ENCODE measurements at places on chromosomes 16 and 17. TPM values are rescaled to one million over a fixed set of nuclear protein-coding genes. Genes with fewer than 3 reads are reported as not detected.

KCNG4 gene
- not detected for total RNA-seq

- H3K4me1 ChIP-seq: peaks cover 7% of the 10 kb centered on the region
- no peak overlapping the region for H3K27ac ChIP-seq
- H3K36me3 ChIP-seq: peaks cover 2% of the 10 kb centered on the region
- H3K27me3 ChIP-seq: no peaks in the 10 kb centered on the region
Measured at GRCh38 chr17:72977771-72978417, 114.6 kb downstream of the SLC39A11 start.

GRCh38 chr16:14559809-14560241, 70.2 kb downstream of the PARN start:
- no peak overlapping the region for H3K4me3 ChIP-seq
- peaks cover 2% of the 10 kb centered on the region for H3K4me1 ChIP-seq
- no peaks in the 10 kb centered on the region for H3K27me3 ChIP-seq
- no peak for DNase-seq
- H3K36me3 ChIP-seq: peaks cover 3% of the 10 kb centered on the region
- no peak overlapping the region for H3K27ac ChIP-seq

DNA sequence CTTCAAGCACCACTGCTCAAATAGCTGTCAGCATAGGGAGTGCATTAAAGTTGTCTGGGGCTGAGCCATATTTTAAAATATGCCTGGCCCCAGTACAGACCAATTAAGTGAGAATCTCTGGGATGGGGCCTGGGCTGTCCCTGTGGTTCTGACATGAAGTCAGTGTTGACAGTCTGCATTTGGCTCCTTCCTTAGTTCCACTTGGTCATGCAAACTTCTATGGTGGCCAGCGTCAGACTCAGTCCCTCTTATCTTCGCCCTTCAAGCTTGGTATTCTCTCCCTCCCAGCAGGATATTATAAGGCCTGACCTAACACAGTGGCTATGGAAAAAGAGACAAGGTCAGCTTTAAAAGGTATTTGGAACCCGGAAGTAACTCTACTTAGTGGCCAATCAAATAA, 177.2 kb downstream of the PMP22 start:
- H3K27me3 ChIP-seq: no peaks in the 10 kb centered on the region
- DNase-seq: no peak
- no peak overlapping the region for H3K27ac ChIP-seq
- no peaks in the 10 kb centered on the region for H3K4me1 ChIP-seq
- H3K36me3 ChIP-seq: no peaks in the 10 kb centered on the region

- no peak overlapping the region for H3K27ac ChIP-seq
- H3K4me3 ChIP-seq: no peak overlapping the region
- H3K27me3 ChIP-seq: no peaks in the 10 kb centered on the region
- H3K4me1 ChIP-seq: peaks cover 16% of the 10 kb centered on the region
- DNase-seq: no peak
Measured at GRCh38 chr16:68041783-68042182, 18.7 kb downstream of the DUS2 start.

GRCh38 chr17:8417806-8418205, 17.9 kb upstream of the NDEL1 start:
- H3K36me3 ChIP-seq: no peaks in the 10 kb centered on the region
- peaks cover 56% of the 10 kb centered on the region for H3K27me3 ChIP-seq
- H3K4me1 ChIP-seq: peaks cover 7% of the 10 kb centered on the region

GRCh38 chr16:54143934-54144571, 142.5 kb downstream of the IRX3 start:
- H3K4me1 ChIP-seq: peaks cover 2% of the 10 kb centered on the region
- H3K27me3 ChIP-seq: peaks cover 22% of the 10 kb centered on the region
- no peak for DNase-seq
- no peaks in the 10 kb centered on the region for H3K36me3 ChIP-seq

DNA sequence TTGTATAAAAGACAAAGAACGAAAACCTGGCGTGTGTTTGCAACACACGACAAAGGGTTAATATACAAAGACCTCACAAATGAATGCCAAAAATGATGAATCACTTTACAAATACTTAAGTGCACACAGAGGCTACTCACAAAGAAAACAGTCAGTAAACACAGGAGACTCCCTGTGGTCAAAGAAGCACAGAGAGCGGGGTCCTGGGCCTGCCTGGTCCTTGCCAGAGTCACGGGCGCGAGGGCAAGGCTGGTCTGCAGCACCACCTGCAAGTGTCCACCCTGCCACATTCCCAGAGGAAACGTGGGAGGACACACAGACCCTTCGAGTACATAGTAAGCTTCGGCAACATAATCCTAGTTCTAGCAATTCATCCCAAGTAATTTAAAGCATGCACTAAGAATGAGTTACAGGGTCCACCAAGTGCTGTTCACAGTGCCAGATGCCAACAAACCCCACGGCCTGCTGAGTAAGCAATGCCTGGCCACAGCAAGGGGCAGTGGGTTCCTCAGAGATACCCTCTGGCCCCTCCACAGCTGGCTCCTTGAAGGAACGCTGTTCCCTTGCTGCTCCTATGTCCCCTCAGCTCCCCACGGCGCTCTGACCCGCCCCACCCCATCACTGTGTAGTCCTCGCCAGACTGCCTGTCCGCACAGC, 24.6 kb upstream of the FAAP100 start:
- no peak overlapping the region for H3K27ac ChIP-seq
- no peak overlapping the region for H3K4me3 ChIP-seq
- peaks cover 10% of the 10 kb centered on the region for H3K4me1 ChIP-seq
- H3K36me3 ChIP-seq: peaks cover 42% of the 10 kb centered on the region

GRCh38 chr17:79033741-79034501, 10.0 kb downstream of the C1QTNF1 start:
- H3K27me3 ChIP-seq: peaks cover 9% of the 10 kb centered on the region
- H3K4me3 ChIP-seq: no peak overlapping the region
- H3K4me1 ChIP-seq: no peaks in the 10 kb centered on the region
- H3K36me3 ChIP-seq: no peaks in the 10 kb centered on the region
- DNase-seq: no peak

- no peaks in the 10 kb centered on the region for H3K36me3 ChIP-seq
- no peaks in the 10 kb centered on the region for H3K27me3 ChIP-seq
- H3K4me3 ChIP-seq: no peak overlapping the region
- no peaks in the 10 kb centered on the region for H3K4me1 ChIP-seq
- DNase-seq: no peak
Measured at GRCh38 chr16:65884018-65884417, 482.5 kb upstream of the CDH5 start.

- H3K27ac ChIP-seq: peak overlapping the region; percentile 53
- peaks cover 21% of the 10 kb centered on the region for H3K4me1 ChIP-seq
- H3K4me3 ChIP-seq: no peak overlapping the region
- H3K36me3 ChIP-seq: peaks cover 45% of the 10 kb centered on the region
- no peak for DNase-seq
- H3K27me3 ChIP-seq: no peaks in the 10 kb centered on the region
Measured at GRCh38 chr17:66580184-66580955, 254.5 kb upstream of the CACNG5 start.

- no peak overlapping the region for H3K27ac ChIP-seq
- H3K27me3 ChIP-seq: peaks cover 16% of the 10 kb centered on the region
- no peak overlapping the region for H3K4me3 ChIP-seq
- DNase-seq: no peak
Measured at GRCh38 chr17:19457830-19458271, 46.8 kb downstream of the RNF112 start.

HBZ gene
- total RNA-seq: not detected

- no peak for DNase-seq
- H3K4me1 ChIP-seq: no peaks in the 10 kb centered on the region
- no peak overlapping the region for H3K27ac ChIP-seq
- no peaks in the 10 kb centered on the region for H3K36me3 ChIP-seq
- H3K4me3 ChIP-seq: no peak overlapping the region
Measured at GRCh38 chr16:71214746-71215381, 15.7 kb downstream of the HYDIN start.

DNA sequence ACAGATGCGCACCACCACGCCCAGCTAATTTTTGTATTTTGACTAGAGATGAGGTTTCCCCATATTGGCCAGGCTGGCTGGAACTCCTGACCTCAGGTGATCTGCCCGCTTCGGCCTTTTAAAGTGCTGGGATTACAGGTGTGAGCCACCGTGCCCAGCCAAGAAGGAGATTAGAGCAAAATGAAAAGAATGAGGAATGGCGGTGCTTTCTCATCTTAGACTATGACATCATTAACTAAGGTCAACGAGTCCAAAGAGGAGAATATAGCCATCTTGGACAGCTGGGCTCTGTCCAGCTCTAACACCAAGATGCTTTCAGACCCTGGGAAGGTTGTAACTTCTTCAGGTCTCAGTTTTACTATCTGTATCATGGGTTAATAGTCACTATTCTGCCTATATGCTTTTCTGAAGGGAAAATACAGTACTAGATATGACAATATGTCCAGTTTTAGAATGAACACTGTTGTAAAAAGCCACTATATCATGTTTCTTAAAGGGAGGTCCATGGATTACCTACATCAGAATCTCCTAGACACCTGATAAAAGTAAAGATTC, 76.7 kb downstream of the SLC39A11 start:
- H3K4me3 ChIP-seq: no peak overlapping the region
- H3K36me3 ChIP-seq: peaks cover 2% of the 10 kb centered on the region
- DNase-seq: no peak
- no peaks in the 10 kb centered on the region for H3K27me3 ChIP-seq
- H3K27ac ChIP-seq: no peak overlapping the region

LONP2 gene
- total RNA-seq: 57.3 TPM

GRCh38 chr17:67171560-67171959, 73.4 kb downstream of the HELZ start:
- peaks cover 7% of the 10 kb centered on the region for H3K4me1 ChIP-seq
- DNase-seq: no peak
- H3K4me3 ChIP-seq: no peak overlapping the region
- peaks cover 38% of the 10 kb centered on the region for H3K36me3 ChIP-seq

TBX21 gene
- total RNA-seq: 66.4 TPM

- peaks cover 65% of the 10 kb centered on the region for H3K4me1 ChIP-seq
- peak overlapping the region; percentile 82 for H3K4me3 ChIP-seq
- no peaks in the 10 kb centered on the region for H3K27me3 ChIP-seq
- peak overlapping the region; percentile 100 for H3K27ac ChIP-seq
- DNase-seq: peak; percentile 93
Measured at GRCh38 chr16:81632392-81633146, 146.5 kb upstream of the PLCG2 start.

DNA sequence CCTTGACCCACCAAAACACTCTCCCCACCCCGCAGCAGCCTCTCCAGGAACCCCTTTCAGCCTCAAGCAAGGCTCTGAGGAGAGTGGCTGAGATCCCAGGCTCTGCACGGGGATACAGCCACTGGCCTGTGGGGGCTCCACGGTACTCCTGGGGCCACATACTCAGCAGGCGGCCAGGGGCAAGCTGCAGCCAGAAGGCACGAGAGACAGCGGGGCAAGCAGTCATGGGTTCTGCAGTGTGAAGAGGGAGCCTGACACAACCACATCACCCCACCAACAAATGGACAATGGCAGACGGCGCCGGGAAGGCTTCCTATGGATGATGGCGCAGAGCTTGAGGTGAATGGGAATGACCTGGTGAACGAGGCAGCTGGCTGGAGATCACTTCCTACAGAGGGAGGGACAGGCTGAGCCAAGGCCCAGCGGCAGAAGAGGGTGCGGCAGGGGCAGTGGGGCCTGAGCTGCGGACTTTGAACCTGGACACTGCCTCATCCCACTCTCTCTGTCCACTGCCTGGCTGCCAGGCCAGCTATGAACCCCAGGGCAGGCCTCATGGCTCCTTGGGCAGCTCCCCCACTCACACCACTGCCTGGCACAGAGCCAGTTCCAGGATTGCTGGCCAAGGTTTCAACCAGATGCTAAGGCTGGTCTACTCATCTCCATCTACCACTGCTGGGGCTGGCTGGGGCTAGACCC, 10.8 kb upstream of the BCAR1 start:
- H3K4me1 ChIP-seq: no peaks in the 10 kb centered on the region
- H3K4me3 ChIP-seq: no peak overlapping the region
- DNase-seq: no peak
- no peaks in the 10 kb centered on the region for H3K36me3 ChIP-seq
- no peak overlapping the region for H3K27ac ChIP-seq
- H3K27me3 ChIP-seq: peaks cover 46% of the 10 kb centered on the region

ZP2 gene
- total RNA-seq: not detected

GRCh38 chr17:9239793-9240658, 218.7 kb downstream of the NTN1 start:
- H3K27me3 ChIP-seq: no peaks in the 10 kb centered on the region
- peak; percentile 90 for DNase-seq
- peaks cover 8% of the 10 kb centered on the region for H3K4me1 ChIP-seq
- H3K4me3 ChIP-seq: peak overlapping the region; percentile 84
- no peaks in the 10 kb centered on the region for H3K36me3 ChIP-seq
- peak overlapping the region; percentile 70 for H3K27ac ChIP-seq

DNA sequence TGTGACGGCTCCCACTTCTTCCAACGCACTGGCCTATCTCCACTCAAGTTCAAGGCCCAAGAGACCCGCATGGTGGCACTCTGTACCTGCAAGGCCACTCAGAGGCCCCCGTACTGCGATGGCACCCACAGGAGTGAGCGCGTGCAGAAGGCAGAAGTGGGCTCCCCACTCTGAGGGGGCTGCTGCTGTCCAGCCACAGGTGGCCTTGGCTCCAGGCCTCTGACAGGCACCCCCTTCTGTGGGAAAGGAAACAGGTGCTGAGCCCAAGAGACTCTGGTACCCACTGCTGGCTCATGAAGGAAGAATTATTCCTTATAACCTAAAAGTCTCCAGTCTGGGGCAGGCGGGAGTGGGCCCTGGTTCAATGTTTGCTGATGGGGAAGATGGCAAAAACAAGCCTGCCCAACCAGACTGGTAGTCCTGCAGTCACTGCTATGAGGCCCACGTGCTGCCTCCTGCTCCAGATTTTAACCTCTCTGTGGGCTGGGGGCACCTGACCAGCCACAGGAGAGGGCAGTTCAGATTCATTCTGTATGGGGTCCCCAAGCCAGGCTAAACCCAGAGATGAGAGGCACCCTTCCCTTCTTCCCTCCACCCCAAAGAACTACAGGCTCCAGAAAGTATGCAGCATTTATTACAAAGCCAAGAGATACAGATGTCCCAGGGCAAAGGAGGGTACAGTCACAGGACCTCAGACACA, 3.3 kb downstream of the CISD3 start:
- peaks cover 21% of the 10 kb centered on the region for H3K36me3 ChIP-seq
- H3K27me3 ChIP-seq: no peaks in the 10 kb centered on the region
- peak overlapping the region; percentile 46 for H3K4me3 ChIP-seq
- H3K4me1 ChIP-seq: peaks cover 54% of the 10 kb centered on the region
- peak overlapping the region; percentile 83 for H3K27ac ChIP-seq

DNA sequence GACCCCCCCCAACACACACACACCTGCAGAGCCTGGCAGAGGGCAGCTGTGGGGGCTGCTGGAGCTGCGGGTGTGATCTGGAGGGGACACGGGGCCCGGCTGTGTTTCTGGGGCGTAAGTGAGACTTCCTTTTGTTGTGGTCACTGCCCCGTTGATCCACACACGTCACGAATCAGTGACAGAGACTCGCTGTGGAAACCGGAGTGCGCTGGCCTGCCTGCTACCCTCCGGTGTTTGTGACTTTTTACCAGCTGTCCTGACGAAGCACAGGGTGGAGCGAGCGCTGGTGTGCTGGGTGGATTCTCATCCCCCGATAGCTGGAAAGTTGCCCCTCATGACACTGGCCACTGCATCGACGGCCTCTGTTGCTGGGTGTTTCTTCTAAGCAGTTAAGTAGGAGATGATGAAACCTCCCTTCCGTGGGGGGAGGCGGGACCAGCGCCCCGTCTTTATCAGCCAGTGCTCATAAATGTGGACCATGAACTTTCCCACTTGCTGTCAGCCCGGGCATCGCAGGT, 2.3 kb downstream of the METRNL start:
- peak overlapping the region; percentile 64 for H3K4me3 ChIP-seq
- H3K27me3 ChIP-seq: peaks cover 14% of the 10 kb centered on the region
- peak overlapping the region; percentile 32 for H3K27ac ChIP-seq
- no peak for DNase-seq
- peaks cover 40% of the 10 kb centered on the region for H3K4me1 ChIP-seq

- H3K27ac ChIP-seq: no peak overlapping the region
- peaks cover 27% of the 10 kb centered on the region for H3K4me1 ChIP-seq
- no peak for DNase-seq
- H3K27me3 ChIP-seq: peaks cover 1% of the 10 kb centered on the region
- H3K36me3 ChIP-seq: no peaks in the 10 kb centered on the region
Measured at GRCh38 chr17:27336184-27336583, 42.3 kb downstream of the WSB1 start.
